ENCODE measurements at places on chromosomes 7 and 10.

DNA sequence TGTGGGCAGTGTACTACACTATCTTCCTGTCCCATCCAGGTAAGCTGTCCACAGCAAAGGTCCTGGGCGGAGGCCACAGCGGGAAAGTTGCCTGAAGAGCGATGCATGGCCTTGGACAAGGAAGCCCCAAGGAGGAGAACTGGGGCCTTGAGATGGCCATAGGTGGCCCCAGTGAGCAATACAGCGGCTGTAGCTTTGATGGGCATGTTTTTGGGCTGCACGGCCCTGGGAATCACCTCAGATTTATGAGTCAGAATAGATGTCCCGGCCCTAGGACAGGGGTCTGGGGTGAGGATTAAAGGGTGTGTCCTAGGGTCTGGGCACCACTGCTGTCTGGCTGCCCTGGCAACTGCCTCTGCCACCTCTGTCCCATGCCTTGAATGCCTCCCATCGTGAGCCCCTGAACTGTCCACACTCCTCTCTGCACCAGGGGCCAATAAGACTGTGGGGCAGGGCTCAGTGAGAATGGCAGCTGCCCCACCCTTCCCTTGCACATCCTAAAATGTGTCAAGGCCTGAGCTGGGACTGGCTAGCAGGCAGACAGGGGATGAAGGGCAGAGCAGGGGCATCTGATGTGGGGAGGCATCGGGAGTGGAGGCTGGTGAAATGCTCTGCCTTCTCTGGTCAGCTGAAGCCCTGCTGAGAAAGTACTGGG is 9.4 kb upstream of the IRF5 start:
- DNase-seq, result no peak

- no peak for DNase-seq
These were observed 26.3 kb upstream of the OSBPL3 start for GRCh38 chr7:25006276-25006675.

DNA sequence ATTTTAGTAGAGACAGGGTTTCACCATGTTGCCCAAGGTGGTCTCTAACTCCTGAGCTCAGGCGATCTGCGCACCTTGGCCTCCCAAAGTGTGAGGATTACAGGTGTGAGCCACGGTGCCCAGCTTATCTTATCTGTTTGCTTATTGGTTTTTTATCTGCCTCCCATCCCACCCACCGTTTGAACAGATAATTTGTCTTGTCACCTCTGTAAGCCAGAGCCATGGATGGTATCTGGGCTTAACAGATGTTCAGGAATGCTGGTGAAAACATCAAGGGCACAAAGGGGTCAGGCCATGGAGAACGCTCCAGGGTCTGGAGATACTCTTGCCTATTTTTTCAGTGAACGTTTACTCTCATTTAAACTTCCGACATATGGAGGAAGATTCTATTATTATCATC is 12.0 kb upstream of the NDST2 start:
- no peak for DNase-seq

DNA sequence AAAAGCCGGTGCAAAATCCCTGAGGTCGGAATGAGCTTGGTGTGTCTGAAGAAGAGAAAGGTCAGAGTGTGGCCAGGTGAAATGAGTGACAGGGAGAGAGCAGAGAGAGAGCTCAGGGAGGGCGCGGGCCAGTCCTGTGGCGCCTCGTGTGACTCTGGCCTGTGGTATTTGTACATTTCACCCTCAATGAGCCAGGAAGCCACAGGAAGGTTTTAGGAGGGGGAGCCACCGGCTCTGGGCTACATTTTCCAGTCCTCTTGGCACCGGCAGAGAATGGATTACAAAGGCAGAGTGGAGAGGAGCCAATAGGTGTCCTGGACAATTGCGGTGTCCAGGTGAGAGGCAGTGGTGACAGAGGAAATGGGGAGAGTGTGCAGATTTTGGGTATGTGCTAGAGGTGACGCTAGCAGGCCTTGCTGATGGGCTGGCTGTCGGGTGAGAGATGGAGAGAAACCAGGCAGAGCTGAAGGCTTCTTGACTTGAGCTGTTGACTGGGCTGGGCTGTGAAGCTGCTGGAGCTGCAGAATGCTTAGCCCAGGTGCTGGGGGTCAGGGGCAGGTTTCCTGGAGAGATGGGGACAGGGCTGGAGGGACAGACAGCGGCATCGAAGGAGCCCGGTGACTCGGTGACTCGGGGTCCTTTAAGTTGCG is 38.1 kb downstream of the COL13A1 start:
- DNase-seq, result no peak

DNA sequence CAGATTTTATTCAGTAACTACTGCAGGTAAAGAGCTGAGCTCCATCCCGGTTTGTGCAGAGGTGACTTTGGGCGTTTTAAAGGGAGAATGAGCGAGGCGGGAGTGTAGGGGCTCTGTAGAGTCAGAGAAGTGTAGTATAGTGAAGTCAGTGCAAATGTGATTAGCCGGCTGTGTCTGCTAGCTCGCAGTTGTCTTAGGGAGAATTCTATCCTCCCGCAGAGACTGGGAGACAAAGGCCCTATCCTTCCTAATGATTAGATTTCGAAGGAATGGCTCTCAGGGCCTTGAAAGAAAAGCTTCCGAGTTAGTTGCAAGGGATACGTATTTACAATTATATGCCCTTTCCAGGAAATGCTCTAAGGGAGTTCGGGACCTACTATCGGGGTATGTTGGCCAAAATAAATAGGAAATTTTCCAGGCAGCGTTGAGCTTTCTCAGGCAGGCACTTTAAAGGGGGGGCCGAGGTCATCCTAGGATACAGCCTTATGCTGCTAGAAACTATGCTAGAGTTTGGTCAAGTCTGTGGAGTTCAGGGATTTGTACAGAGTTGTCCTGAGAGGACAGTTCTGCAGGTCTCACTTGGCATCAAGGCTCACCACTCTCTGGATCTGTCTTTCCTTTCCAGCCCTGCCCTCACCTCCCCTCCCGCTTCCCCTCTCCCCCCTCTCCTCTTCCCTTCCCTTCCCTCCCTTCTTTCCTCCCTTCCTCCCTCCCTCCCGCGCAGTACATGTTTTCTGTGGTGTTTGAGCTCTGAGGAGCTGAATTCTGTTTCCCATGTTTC is 825 bp downstream of the MRPL32 start:
- DNase-seq, result no peak

- DNase-seq, result no peak
These were observed 15.0 kb upstream of the SLC18A3 start for GRCh38 chr10:49595003-49595712.
